CD4-positive, alpha-beta T cell treated with Interleukin-12 subunit alpha and Interleukin-12 subunit beta, for 1 hour (primary cell): ENCODE measurements at places on chromosomes 2 and 18.
A peak's percentile ranks its signal among the peaks of the same experiment; 100 is the strongest.

DNA sequence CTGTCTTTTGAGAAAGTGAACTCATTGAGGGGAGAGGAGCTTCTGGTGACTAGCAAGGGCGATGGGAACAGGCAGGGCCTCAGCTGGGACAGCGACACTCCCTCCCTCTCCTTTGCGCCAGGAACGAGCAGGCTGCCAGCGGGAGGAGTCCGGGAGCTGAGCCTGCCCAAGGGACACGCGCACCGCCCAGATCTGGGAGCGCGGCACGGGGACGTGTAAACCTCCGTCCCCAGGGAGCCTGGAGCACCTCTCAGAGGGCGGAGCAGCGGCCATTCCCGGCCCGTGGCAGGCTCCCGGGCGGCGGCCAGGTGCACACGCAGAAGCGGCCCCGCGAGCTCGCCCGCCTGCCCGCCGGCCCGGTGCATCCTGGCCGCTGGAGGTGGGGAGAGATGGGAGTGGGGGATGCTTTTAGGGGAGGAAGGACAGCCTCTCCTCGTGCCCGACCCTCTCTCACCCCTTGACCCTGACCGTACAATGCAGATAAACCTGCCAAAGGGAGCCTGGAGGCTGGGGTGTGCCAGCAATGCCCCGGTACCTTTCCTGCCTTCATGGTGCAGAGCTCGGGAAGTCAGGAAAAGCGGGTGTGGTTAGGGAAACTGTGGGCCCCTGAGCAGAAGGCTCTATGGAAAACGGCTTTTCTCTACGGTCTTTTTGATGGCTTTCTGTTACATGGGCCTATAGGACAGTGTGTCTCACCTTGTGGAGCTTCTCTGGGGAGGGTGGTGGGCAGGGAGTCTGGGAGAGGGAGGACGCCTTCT is 2.2 kb downstream of the AQP4 start:
- no peak for DNase-seq

DNA sequence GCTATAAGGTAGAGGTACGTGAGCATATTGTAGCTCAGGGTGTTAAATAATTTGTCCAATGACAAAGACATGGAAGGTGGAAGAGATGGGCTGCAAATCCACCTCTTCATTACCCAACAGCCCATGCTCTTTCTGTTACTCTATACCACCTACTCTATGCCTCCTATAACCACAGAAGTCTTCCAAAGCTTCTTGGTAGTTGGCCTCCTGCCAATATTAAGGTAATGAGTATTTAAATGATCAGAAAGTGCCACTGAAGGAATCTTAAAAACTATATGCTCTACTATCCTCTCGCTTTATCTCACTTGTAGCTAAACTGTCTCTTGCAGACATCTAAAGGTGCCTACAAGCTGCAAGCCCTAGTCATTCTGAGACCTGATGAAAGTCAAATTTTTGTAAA is 41.1 kb downstream of the SULT1C2 start:
- no peak for DNase-seq

GRCh38 chr18:6679201-6679600 is 50.3 kb upstream of the ARHGAP28 start:
- no peak for DNase-seq

DNA sequence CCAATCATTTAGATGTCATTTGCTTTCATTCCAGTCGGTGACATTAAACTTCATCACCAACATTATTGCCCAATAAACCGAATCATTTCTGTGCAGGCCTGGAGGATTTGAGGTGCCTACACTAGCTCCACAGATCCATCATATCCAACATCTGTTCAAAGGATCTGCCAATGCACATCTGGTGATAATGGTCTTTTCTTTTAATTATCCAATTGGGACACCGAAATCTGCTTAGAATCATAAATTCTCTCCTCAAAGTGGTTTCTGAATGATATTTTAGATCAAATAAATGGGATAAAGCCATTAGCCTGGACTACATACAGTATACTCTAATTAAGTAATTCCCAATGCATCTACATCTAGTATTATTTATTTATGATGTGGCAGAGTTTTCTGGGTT is 85.6 kb downstream of the ABCA12 start:
- no peak for DNase-seq

DNA sequence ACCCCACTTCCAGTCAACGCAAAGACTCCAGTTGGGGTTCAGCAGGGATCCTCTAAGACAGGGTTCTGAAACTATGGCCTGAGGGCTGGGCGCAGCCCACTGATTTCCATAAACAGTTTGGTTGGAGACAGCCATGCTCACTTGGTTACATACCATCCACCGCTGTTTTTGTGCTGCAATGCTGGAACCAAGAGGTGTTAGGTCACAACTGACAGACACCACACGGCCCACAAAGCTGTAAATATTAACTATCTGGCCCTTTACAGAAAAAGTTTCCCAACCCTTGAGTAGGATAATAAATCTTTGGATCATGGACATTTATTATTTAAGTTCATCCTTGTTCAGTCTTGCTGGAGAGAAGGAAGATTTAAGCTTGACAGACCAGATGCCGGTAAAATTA is 8.4 kb upstream of the CD226 start:
- no peak for DNase-seq

- no peak for DNase-seq
Observed at GRCh38 chr2:174635015-174635593, 37.5 kb upstream of the WIPF1 start.

- no peak for DNase-seq
Observed at GRCh38 chr2:217746808-217747207, 256.0 kb downstream of the TNS1 start.

- no peak for DNase-seq
Observed at GRCh38 chr2:191166756-191167445, 16.1 kb upstream of the STAT4 start.

DNA sequence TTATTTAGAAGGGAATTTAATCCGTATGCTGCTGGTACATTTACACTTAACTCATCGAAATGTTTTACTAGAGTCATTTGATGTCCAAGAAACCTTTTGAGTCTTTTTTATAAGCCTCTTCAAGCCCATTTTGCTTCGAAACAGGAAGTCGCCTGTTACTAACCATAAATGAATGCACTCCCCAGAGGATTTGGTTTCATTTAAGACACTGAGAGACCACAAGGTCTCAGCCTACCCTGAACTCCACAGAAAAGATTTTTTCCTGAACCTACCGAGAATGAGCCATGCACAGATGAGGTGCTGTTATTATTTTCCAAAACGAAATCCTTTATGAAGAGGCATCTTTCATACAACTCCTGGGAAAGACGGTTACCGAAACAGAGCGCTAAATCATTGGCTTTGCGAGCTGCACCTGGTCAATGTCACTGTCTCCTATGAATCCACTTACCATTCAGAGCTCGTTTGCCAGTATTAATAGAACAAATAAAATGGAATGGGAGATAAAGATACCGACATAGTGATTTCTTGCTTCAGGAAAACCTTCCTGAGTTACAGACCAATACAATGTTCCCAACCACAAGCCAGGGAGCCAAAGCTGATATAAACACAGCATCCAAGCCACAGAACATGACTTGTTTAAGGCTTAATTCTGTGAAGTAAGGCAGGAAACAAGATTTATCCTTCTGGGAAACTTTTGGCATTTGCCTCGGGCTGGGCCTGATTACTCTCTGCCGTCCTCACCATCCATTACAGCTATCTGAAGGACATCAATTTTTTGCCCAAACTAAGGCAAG is 382.1 kb downstream of the OSR1 start:
- DNase-seq, result no peak

GRCh38 chr2:64780041-64780440 is 126.3 kb upstream of the SERTAD2 start:
- no peak for DNase-seq

GRCh38 chr2:98308532-98308931 is 37.7 kb upstream of the CNGA3 start:
- DNase-seq, result no peak

DNA sequence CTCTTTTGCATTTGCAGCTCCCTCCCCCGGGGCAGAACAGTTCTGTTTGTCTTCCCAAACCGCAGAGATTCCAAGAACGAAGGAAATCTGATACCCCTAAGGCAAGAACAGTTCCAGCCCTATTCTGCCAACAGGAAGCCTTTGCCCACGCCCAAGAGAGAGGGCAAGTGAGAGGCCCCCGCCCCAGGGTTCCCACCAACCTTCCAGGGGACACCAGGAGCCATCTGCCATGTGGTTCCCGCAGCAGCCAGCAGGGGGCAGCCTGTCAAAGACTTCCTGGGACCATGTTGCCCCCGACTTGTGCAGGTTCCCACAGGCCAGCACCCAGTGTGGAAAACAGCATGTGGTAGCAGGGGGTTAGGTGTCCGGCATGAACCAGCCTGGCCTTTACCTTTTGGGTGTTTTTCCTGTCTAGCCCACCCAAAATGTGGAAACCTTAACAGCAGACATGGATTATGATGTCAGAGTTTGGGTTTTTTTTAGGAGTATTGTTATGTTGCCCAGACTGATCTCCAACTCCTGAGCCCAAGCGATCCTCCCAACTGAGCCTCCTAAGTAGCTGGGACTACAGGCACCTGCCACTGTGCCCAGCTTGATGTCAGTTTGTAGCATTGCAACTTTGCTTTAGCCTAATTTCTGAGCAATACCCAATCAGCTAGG is 21.7 kb upstream of the EFHD1 start:
- peak; percentile 67 for DNase-seq

DNA sequence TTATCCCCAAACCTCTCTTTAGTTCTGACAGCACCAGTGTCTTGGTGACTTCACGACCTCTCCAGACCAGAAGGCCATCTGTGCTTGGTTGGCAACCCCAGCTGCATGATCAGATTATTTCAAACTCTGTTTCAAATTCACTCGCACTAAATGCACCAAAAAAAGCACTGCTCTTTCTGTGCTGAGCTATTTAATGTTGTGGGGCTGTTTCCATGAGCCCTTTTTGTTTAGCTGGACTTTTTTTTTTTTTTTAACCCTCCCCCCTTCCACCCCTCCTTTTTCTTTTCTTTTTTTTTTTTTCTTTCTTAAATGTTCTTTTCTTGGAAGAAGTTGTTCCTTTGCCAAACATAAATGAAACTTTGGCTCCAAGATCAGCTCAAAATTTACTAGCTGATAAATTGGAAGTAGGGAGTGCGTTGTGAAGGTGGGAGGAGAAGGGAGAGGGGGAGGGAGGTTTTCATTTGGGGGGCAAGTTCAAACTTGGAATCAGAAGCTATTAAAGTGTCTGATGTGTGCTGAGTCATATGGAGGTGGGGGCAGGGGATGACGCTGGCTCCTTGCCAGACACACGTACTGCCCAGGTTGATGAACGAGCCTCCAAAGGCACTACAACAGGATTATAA is 543.0 kb upstream of the TNP1 start:
- DNase-seq, result no peak

DNA sequence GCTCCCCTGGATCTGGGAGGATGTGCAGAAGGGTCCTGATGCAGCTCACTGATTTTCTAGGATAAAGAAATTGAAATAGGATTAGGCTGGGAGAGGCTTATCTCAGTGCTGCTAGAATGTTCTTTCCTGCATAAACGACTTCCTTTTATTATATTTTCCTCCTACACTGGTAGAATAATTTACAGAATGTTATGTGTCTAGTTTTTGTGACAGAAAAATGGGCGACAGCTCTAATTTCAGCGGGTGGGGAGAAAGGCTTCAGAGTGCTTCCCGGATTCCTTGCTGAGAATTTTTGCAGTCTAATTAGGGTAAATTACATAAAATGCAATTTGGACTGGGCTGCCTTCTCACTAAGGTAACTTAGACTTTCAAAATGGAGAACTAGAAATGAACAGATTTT is 66.2 kb downstream of the SKA1 start:
- no peak for DNase-seq

DNA sequence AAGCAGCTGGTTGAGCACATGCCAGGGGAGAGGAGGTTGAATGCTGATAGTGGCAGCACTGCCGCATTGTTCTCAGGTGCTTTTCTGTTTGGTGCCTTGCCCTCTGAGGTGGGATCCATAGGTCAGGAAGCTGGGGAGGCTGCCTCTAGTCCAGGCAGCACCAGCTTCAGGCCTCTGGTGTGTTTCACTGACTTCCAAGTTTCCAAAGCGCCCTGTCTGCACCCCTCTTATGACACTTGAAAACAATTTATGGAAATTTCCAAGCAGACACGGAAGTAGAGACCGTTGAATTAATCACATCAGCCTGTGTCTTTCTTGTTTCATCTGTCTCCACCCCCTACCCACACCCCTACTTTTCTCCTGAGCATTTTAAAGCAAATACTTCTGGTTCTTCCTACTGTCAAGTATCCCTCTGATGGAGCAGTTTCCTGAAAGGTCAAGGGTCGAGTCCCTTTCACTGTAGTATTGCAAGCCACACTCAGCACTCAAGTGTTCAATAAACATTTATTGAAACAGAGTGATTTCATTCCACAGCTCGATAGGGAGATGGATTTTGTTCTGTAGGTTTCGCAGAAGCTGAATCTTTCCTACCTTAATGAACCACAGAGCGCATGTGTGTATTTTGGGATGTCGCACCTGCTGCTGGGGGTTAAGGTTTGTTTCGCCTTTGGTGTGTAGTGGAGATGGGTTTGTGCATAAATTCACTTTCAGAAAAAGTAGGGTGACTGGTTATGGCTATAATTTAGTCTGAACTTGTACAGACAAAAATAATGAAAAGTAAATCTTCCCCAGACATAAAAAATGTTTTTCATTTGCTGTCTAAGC is 21.4 kb downstream of the DGKD start:
- DNase-seq, result no peak

DNA sequence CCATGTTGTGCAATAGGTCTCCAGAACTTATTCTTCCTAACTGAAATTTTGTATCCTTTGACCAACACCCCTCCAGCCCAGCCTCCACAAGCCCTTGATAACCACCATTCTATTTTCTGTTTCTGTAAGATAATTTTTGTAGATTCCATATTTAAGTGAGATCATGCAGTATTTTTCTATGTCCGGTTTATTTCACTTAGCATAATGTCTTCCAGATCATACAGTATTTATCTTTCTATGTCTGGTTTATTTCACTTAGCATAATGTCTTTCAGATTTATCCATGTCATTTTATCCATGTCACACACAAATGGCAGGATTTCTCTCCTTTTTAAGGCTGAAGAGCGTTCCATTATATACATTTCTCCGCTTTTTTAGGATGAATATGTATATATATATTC is 24.4 kb upstream of the ONECUT2 start:
- no peak for DNase-seq

DNA sequence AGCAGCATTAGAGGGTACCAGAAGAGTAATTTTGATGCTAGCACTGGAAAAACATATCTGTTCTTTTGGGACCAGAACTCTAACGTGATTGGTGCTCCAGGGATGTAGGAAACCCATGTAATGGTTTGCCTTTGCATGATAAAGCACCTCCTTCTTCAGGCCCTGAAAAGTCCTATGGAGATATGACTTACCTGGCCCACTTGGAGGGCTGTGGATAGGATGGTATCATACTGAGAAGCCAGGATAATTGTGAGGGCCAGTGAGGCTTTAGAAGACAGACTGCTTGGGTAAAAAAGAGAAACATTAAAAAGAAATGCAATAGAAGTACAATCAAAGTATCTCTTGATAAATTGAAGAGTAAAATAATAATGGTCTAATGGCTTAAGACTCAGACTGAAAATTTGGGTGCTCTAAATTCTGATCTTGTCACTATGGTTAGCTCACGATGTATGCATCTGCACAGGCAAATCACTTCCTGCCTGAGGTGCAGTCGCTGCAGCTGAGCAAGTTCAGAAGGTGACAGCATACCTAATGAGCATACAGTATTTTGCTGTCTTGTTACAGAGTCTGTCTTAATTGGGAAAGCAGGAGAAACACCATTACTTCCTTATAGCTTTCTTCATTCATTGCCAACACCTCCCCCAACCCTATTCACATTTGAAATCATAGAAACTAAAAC is 371.5 kb downstream of the NUP35 start:
- DNase-seq, result no peak
